Ecto neural progenitor cell (in vitro differentiated cells): ENCODE measurements at places on chromosomes 4 and X.
A peak's percentile ranks its signal among the peaks of the same experiment; 100 is the strongest.

DNA sequence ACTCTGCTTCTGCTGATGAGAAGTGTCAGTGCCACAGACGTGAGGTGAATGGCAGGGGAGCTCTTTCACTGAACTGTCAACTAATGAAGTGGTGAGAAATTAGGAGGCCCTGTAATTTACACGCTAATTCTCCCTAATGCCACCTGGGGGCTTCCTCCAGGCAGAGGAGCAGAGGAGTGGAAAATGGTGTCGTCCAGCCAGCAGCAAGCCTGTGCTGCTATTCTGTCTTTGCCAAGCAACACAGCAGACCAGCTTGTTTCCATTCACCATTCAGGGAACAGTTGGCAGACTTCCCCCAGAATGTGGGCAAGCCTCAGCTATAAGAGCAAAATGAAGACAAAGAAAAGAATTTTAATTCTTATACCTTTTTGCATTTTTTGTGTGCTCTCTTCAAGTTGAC, 245.2 kb upstream of the TET2 start:
- no peak for DNase-seq

GRCh38 chrX:40088299-40088625, 9.5 kb downstream of the BCOR start:
- peak; percentile 56 for DNase-seq

GRCh38 chr4:2416564-2417225, 1.8 kb downstream of the ZFYVE28 start:
- peak; percentile 69 for DNase-seq

DNA sequence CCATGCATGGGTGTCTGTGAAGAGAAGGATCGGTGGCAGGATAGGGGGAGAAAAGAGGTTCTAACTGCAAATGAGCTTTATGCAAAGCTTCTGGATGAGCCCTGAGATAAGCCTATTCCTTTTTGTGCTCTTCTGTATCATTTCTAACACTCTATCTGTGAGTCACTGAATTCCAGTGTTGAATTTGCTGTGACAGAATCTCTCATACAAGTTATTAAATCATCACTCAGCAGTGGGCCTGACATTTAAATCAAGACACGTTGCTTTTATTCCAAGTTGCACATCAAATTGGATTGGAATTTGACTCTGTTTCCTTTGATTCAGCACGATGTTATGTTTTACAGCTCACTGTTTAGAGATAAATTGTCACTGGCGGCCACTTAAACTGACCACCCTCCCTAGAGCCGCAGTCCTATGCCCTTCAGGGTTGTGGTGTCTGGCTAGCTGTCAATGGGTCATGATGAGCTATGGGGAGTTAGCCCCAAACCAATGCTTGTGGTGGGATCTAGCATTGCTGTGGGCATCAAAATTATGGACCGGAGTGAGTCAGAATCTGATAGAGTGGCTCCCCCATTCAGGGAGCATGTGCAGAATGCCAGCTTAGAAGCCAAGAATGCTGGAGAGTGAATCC, 42.7 kb downstream of the LHFPL1 start:
- no peak for DNase-seq

- DNase-seq: no peak
These were observed 50.7 kb downstream of the MAP7D3 start for GRCh38 chrX:136200466-136200865.

GRCh38 chr4:1368421-1369090, 21.5 kb downstream of the UVSSA start:
- DNase-seq: no peak

- DNase-seq: no peak
These were observed 430.6 kb downstream of the DTHD1 start for GRCh38 chr4:36712013-36712412.

GRCh38 chr4:30929649-30930048, 209.5 kb downstream of the PCDH7 start:
- no peak for DNase-seq

DNA sequence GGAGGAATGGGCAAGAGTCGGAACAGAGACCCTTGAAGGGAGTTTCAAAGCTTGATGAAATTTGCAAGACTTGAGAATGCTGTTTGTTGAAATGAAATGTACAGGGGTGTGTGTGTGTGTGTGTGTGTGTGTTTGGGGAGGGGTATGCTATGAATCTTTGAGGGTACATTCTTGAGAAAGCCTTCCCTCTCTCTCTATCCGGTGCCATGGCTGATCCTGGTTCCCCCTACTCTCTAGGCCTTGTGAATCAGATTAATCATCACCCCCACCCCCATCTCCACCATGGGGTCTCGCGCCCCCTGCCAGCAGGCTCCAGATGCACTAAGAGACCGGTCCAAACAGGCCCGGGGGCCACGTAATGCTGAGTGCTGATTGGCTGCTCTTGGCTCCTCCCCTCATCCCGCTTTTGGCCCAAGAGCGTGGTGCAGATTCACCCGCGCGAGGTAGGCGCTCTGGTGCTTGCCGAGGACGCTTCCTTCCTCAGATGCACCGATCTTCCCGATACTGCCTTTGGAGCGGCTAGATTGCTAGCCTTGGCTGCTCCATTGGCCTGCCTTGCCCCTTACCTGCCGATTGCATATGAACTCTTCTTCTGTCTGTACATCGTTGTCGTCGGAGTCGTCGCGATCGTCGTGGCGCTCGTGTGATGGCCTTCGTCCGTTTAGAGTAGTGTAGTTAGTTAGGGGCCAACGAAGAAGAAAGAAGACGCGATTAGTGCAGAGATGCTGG, at the start of gene HTR2C:
Gene HTR2C, plus strand, starts transcription at position 441 of the 729 bp plus-strand sequence. CDS start 142,851 bp downstream, outside the sequence.
- peak; percentile 55 for DNase-seq

DNA sequence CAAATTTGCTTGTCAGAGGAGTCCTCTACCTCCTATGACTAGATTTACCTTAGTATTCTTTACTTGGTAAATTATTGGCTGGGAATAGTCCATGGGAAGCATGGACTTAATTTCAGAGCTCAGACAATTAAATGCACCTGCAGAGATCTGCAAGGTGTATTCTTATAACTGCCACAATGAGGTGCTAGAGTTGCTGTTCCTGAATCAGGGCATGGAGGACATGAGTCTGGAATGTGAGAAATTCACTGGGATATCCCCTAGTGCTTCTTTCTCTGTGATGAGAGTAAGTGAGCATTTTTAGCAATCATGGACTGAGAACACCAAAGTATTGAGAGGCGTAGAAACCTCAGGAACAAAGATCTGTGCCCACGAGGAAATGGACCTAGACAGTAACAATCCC, 32.9 kb upstream of the GRID2 start:
- DNase-seq: no peak

- no peak for DNase-seq
These were observed 395.5 kb upstream of the BOD1L1 start for GRCh38 chr4:14023036-14023435.

GRCh38 chr4:158778156-158778711, 9.4 kb downstream of the FNIP2 start:
- no peak for DNase-seq

- no peak for DNase-seq
These were observed 108.4 kb downstream of the KLHL8 start for GRCh38 chr4:87112063-87112462.

DNA sequence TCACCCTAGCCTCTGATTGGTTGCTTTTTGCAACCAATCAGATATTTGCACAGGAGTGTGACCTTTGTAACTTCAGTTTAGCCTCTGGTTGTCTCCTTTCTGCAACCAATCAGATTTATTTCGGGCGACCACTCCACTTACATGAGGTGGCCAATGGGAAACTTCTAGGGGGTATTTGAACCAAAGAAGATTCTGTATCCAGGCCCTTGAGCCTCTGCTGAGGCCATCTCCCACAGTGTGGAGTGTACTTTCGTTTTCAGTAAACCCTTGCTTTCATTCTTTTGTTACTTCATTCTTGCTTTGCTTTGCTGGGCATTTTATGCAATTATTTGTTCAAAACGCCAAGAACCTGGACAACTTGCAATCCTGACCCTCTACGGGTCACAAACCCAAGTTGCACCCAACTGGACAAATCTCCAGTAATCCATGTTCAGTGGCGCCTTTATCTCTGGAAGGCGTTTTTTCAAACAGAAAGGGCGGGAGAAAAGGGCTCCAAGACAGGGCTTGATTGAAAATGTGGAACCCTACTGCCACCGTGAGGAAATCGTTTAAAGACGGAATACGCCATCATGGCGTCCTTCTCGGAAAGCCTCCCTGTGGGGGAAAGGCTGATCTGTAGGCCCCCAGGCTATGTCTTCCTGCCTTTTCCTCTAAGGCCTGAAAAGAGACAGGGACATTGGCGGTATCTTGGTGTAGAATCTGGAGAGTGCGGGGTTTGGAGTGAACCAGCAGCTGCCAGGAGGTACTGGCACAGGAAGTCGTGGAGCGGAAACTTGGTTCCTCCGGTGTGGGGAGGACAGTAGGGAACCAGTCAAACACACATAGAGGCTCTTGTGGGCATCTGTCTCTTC, 184.6 kb downstream of the OR13H1 start:
- no peak for DNase-seq

DNA sequence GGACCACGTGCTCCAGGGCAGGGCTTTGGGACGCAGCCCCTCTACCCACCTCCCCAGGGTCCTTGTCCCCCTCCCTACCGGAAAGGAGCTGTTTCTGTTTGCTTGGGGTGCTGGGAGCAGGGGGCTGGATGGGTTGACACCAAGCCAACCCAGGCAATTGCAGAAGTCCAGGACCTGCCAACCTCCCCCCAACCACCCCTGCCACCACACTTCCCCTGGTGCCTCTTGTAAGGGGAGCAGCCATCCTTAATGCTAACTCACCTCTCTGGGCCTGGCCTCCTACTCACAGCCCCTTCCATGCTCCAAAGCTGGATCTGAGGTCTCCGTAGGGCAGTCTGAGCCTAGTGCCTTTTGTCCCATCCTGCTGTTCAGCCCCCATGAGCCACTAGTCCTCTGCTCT, 631.9 kb downstream of the BCOR start:
- DNase-seq: no peak

DNA sequence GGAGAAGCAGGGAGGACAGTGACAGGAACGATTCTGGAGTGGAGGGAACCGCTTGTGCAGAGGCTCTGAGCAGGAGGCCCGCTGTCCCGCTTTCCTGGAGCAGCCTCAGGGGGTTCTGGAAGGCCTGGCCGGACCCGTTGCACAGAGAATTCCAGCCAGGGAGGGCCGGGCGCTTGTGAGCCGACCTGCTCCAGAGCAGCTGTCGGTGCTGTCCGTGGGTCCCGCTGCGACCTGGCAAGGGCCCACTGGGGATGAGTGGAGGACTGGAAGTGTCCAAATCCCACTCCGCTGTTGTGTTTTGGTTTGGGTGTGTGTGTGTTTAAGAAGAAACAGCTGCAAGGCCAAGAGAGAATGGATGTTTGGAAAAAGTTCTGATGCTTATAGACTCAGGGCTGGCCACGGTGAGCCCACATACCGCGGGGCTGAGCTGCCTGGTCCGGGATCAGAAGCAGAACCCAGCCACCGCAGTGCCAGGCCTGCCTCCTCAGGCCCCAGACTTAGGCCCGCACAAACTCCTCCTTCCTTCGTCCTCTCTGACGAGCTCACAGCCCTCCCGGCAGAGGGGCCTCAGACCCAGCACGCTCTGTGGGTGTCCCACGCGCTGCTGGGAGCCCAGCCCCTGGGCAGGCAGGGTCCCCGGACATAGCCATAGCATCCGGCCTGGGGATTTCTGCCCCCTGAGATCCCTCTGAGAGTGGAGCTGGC, 73.9 kb downstream of the HTRA3 start:
- no peak for DNase-seq

DNA sequence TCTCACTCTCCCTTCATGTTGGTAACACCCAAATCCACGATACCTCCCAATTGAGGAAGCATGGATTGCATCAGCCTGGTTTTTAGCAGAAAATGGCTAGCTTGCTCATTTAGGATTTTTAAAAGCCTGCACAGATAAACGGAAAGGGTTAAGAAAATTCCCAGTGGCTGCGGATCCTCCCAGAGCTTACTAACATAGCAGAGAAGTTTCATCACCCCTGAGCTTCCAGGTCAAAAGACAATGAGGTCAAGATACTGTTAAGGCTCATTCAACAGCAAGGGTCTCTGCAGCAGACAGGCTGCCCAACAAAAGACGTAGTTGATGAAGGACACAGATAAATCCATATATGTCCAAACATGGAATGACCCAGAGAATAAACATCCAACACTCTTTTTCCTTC, 220.2 kb downstream of the ASMT start:
- DNase-seq: no peak

- DNase-seq: no peak
These were observed 11.9 kb downstream of the HSD17B13 start for GRCh38 chr4:87310691-87311335.

GRCh38 chr4:40196724-40197281, at the start of gene RHOH:
TSS of gene RHOH (plus strand) at chr4:40197031. CDS start at chr4:40243387, 46,356 bp downstream.
- peak; percentile 56 for DNase-seq
